Epithelial cell of esophagus (primary cell): ENCODE measurements at places on chromosomes 11 and 22.

DNA sequence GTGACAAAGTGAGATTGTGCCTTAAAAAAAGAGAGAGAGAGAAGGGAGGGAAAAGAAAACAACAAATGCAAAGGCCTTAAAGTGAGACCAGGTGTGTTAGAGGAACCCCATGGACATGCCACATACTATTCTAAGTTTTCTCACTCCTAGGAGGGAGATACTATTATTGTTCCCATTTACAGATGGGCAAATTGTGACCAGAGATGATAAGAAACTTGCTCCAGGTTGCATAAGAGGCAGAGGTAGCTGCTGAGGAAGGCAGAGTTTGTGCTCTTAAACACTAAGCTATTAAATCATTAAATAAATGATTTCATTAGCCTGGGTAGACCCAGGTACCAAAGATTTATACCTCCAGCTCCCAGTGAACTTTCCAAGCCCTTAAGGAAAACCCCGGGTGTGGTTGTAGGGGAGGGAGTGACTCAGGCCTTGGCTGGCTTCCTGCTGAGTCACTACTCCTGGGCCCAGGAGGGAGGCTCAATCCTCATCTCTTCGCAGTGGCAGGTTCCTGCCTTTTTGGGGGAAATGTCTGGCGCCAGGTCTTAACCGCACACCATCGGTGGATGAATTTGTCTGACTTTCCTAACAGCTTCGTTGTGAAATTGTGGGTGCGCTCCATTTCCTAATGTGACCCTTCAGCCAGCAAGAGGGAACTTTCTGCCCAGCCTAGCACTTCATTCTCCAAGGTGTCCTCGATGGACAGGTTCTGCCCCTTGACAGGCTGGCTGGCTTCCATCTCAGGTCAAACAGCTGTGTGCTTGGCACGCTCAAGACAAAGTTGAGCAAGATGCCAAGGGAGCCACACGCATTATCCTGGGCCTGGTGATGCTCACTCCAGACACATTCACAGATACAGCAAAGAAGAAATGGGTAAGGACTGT lies 33.4 kb upstream of the PTPRJ start:
- peak; percentile 97 for DNase-seq

GRCh38 chr11:13098616-13099289 lies 89.6 kb downstream of the RASSF10 start:
- DNase-seq = peak; percentile 59

DNA sequence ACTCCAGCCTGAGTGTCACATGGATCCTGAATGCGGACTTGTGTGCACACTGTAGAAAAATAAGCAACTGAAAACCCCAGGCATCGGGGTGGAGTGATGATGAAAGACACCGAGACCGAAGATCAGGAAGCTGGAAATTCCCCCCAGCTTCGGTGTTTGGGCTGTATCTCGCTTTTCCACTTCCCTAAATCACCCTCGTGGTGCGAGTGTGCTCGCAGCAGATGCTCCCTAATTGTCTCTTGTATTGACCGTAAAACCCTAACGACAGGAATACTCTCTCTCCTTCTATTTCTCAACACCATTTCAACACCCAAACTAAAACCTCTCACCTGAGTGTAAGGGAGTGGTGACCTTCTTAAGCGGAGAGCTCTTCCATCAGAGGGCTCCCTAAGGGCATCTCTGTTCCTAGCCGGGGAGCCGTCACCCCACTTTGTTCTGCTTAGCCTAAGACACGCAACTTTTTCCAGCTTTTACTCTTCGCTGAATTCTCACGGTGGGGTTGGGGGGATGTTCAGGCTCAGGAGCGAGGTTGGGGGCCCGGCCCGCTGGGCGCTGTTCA lies 635 bp upstream of the GRK3 start:
- peak; percentile 33 for DNase-seq

- no peak for DNase-seq
Measured at GRCh38 chr11:90242894-90243416, 20.1 kb upstream of the CHORDC1 start.

DNA sequence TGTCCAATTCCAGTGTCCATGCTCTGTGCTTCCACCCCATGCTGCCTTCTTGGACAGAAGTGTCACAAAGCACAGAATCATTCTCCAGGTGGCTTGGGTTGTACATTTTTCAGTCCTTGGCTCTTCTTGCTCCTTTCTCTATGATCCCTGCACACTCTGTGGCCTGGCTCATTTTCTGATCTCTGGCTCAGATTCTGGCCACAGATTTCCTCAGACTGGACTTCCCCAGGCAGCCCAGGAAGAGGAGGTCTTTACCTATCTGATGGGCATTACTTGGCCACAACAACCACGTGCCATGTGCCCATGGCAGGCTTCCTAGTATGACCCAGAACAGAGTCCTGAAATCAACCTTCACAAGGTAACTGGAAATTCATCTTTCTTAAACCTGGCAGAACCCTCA lies 27.2 kb downstream of the SYTL2 start:
- no peak for DNase-seq

DNA sequence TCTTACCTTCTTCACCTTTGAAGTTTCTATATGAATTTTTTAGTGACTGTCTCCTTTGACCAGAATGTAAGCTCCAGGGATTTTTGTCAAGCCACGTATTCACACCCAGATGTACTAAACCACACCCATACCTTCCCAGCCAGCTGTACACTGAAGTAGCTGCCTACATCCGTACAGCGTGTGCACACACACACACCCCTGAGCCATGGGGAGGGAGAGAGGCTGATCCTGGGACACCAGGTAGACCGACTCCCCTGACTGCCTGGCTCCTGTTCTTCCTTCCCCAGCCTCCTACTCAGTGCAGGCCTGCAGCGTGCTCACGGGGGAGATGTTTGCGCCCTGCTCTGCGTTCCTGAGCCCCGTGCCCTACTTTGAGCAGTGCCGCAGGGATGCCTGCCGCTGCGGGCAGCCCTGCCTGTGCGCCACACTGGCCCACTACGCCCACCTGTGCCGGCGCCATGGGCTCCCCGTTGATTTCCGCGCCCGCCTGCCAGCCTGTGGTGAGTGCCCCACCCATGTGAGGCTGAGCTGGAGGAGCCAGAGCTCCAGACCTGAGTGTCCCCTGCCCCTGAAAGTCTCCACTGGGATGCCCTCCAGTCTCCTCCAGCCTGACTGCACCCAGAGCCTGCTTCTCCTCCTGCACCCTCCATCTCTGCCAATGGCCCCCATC lies 25.9 kb downstream of the OTOG start:
- no peak for DNase-seq

GRCh38 chr22:32042924-32043323 lies at the start of gene SLC5A1:
Gene SLC5A1, plus strand, starts transcription at chr22:32043261. Its CDS starts 21 bp downstream, at chr22:32043282.
- DNase-seq = peak; percentile 67

DNA sequence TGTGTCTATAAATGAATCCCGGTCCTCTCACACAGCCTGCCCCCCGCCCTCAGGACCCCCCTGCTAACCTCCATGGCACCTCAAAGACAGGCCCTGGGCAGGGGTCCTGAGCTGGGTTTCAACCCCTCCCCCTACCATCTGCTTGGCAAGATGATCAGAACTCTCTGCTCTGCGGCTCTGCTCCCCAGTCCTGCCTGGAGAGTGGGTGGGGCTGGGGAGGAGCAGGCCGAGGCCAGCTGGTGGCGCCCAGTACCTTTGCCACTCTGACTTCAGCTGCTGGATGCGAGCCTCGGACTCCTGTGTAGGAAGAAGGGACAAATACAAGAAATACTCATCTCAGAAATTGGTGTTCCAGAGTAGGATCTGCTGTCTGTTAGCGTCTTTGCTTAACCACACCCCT lies 15.0 kb downstream of the SUN2 start:
- no peak for DNase-seq

DNA sequence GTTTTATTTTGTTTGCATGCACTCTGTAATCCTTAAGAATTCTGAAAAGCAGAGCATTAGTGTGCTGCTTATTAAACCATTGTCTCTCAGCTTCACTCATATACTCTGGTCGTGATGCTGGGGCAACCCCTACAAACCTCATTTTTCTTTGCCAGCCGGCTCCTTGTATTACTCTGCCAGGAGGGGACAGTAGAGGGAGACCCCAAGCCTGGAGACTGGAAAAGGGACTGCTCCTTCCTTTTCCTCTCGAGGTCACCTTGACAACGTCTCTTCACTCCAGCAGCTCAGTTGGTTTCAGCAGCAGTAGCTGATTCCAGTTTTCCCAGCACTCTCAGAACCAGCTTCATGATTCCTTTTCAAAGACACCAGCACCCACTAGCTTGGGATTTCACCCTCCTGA lies 2.8 kb upstream of the JHY start:
- DNase-seq = no peak

- DNase-seq = peak; percentile 66
Measured at GRCh38 chr11:6315811-6316425, 4.4 kb downstream of the CAVIN3 start.

DNA sequence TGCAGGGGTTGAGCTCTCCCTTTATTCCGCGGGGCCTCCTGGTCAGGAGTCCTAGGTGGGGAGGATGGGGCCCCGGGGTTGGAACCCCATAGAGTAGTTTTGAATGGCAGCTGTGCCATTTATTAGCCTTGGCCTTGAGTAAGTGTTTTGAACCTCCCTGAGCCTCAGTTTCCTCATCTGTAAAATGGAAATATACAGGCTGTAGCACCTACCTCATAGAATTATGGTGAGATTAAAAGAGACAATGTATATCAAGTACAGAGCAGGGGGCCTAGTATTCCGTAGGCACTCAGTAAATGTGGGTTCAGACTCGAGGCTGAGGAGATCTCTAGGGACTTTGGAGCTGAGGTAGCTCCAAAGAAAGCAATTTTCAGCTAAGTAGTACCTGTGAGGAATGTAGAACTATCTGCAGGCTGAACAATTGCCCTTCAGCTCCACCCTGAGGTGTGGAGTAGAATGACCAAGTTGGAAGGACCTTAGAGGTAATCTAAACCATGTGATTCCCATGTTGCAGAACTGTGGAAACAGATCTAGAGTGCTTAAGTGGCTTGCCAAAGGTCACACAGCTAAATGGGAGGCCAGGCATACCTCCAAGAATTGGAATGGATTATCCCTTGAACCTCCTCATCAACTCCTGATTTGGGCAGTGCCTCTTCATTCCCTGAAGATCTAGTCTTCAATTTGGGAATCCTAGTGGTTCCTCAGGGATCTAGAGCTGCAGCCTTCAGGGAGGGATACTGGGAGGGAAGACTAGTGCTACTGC lies 682 bp downstream of the PGAP2 start:
- DNase-seq = peak; percentile 82

DNA sequence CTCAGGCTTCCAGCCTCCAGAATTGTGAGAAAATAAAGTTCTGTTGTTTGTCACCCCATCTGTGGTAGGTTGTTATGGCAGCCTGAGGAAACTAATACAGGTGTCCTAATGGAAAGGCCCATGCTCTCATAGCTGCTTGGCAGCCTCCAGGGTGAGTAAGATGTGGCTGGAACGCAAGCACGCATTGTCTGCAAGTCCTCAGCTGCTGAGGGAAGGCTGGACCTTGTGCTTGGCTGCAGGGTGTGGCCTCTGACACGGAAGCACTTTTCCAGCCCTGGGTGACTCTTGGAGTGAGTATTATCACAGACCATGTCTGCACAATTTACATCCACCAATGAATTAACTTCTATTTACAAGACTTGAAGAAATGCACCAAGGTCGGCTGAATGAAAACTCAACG lies 44.4 kb upstream of the BARX2 start:
- peak; percentile 67 for DNase-seq

DNA sequence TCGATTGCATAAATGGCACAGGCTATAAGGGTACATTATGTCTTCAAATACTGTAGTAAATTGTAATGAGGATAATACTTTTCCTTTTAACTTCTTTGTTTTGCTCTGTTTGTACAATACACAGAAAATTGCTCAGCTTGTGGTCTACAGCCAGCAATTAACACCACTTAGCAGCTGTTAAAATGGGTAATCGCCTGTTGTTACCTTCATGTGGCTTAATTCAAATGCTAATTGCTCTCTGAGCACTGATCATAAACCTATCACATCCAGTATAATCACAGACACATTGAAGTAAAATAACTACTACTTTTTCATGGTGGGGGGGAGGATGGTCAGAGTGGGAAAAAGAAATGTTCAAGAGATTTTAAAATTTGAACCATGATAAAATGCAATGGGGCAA lies 1164.1 kb upstream of the CNTN5 start:
- DNase-seq = no peak

- no peak for DNase-seq
Measured at GRCh38 chr11:118008271-118008911, 22.2 kb downstream of the IL10RA start.

DNA sequence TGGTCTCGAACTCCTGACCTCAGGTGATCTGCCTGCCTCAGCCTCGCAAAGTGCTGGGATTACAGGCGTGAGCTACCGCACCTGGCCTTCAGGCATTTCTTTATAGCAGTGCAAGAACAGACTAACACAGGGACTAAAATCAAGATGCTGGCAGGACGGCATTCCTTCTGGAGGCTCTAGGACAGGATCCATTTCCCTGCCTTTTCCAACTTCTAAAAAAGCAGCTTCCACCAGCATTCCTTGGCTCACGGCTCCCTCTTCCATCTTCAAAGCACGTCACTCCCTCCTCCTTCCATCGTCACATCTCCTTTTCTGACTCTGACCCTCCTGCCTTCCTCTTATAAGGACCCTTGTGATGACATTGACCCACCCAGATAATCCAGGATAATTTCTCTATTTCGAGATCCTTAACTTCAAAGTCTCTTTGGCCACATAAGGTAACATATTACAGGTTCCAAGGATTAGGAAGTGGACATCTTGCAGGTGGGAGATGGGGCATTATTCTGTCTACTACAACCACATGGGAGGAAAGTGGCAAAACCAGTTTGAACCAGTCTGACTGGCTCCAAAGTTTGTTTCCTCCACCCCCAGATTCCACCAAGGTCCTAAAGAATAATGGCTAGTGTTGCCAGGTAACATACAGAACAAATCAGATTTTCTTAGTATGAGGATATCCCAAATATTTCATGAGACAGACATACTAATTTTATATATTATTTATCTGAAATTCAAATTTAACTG lies 172.5 kb downstream of the MN1 start:
- peak; percentile 92 for DNase-seq

DNA sequence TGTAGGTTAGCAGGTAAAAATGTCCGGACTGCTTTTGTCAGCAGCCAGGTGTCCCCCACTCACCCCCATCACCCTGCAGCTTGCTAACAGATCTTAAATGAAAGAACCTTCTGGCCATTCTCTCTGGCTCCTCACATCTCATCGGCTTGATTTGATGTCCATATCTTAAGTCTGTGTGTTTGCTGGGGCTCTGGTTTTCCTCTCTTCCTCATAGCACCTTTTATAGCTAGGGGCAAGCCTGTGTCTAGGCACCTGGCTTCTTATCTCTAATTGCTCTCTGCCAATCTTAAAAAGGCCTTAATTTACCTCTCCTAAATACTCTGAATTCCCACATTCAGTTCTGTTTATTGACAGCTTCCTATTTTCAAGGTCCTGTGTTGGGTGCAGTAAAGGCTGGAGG lies 72.0 kb downstream of the ARHGAP42 start:
- DNase-seq = no peak

GRCh38 chr11:130888790-130889189 lies 27.5 kb downstream of the SNX19 start:
- DNase-seq = no peak

GRCh38 chr11:110971140-110971539 lies 258.9 kb upstream of the ARHGAP20 start:
- DNase-seq = no peak

GRCh38 chr11:30635401-30635989 lies 49.3 kb upstream of the MPPED2 start:
- DNase-seq = no peak

GRCh38 chr11:15185021-15185420 lies 70.3 kb downstream of the INSC start:
- DNase-seq = peak; percentile 48
